ENCODE measurements at places on chromosomes 12 and 14. TPM values are rescaled to one million over a fixed set of nuclear protein-coding genes. Genes with fewer than 3 reads are reported as not detected.

Gene SYNE3
- 6.0 TPM for total RNA-seq

Gene FAM177A1
- 41.2 TPM for total RNA-seq

Gene ZFHX2
- total RNA-seq = not detected

Gene KRT72
- not detected for total RNA-seq

Gene SIX1
- 7.7 TPM for total RNA-seq

Gene ZNF10
- total RNA-seq = 1.6 TPM

Gene EID3
- total RNA-seq = 0.72 TPM

Gene FCF1
- total RNA-seq = 29.9 TPM

Gene ABCC9
- under 0.01 TPM for total RNA-seq

GRCh38 chr12:4908684-4909409 is 858 bp upstream of the KCNA1 start:
- DNase-seq = no peak

DNA sequence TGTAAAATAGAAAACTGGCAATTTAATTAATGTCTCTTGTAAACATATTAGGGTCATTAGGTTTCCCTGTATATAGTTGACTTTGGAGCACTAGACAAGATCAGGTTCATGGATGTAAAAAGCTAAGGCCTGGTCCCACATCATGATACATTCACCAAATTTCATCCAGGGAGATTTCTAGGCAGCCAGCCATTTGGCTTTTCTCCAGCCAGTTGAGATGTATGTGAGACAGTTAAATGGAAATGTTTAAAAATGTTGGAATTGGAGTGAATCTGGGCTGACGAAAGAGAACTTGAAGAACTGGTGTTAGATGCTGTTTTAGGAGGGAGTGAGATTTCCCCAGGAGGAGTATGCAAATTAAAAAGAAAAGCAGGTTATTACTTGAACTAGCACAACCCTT is 41.8 kb upstream of the CLEC14A start:
- no peak for DNase-seq

- no peak for DNase-seq
These were observed 2.0 kb upstream of the PIGH start for GRCh38 chr14:67602076-67602475.

- peak; percentile 10 for DNase-seq
These were observed 71.9 kb upstream of the TCL1B start for GRCh38 chr14:95614349-95614748.

DNA sequence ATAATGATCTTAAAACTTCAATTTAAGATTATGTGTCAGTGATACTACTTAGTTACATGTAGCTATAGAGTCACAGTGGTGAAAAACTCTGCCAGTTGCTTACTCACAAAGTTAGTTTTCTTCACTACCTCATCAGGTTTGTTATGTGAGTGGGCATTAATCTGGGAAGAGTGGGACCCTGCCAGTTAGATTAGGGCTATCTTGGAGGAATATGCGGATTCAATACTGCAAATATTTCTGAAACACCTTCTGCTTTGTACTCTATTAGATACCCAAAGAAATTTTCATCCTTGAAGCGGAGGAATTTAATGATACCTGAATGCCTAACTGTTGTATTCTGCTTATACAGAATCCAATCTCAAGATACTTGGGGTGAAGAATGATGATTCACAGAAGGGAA is 25.1 kb downstream of the ZNF268 start:
- no peak for DNase-seq

GRCh38 chr14:75566321-75566720 is 12.1 kb upstream of the FLVCR2 start:
- peak; percentile 20 for DNase-seq

DNA sequence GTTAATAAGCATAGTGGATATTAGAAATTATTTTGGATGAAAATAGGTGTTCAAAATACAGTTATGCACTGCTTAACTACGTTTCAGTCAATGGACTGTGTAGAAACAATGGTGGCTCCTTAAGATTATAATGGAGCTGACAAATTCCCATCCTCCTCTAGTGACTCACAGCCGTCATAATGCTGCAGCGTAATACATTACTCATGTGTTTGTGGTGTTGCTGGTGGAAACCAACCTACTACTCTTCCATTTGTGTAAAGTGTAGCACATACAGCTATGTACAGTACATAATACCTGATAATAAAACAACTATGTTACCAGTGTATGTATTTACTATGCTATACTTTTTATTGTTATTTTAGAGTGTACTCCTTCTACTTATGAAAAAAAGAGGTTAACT is 111.2 kb upstream of the TMCC3 start:
- DNase-seq = peak; percentile 85

DNA sequence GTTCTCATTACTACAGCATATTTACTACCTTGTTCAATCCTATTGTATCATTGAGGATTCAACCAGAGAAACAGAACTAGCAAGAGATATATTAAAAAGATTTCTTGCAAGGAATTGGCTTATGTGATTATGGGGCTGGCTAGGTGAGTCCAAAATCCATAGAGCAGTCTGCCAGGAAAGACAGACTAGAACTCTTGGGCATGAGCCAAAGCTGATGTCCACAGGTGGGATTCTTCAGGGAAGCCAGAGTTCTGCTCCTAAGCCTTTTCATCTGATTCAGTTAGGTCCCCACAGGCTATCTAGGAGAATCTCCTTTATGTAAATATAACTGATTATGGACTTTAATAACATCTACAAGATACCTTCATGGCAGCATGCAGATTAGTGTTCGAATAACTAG is 26.0 kb downstream of the PELI2 start:
- no peak for DNase-seq

GRCh38 chr12:54160089-54160488 is 28.7 kb downstream of the SMUG1 start:
- DNase-seq = no peak

DNA sequence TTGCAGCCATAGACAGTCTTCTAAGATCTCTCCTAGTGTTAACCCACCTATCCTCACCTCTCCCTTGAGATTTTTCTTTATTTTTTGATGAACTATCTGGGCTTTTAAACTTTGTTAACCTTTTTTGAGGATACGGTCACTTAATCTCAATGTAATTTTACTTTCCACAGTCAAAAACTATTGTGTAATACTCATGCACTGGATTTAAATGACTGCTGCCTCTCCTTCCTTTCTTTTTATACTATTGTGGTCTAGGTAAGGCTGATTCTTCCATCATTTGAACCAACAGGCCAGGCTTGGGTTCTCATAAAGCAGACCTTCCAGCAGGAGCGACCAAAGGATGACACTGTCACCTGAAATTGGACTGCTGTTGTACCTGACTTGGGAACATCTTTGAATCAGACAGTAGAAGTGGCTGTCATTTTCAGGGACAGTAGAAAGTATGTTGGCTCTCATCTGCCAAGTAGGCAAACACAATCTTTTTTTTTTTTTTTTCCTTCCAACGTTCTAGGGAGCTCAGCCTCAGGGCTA is 689 bp upstream of the PDE3A start:
- DNase-seq = no peak

GRCh38 chr12:94875525-94875924 is 128.0 kb downstream of the NDUFA12 start:
- no peak for DNase-seq

DNA sequence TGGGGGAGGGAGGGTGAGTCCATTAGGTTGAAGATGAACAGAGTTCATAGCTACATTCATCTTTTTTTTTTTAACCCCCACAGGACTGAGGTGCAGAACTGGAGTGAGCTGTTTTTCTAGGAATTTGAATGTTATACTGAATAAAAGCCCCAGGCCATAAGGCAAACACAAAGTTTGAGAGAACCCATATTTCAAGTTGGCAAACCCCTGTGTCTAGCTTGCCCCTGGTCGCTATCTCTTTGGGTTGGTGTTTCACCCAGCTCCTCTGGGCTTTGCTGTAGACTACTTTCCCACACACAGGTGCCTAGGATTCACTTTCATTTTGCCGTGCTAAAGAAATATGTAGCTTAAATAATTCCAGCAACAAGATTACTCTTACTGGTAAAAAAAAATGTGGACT is 5.2 kb upstream of the LMO3 start:
- DNase-seq = no peak

GRCh38 chr14:95291859-95292542 is 27.7 kb downstream of the CLMN start:
- peak; percentile 61 for DNase-seq

GRCh38 chr14:72663956-72664650 is 229.8 kb downstream of the DPF3 start:
- DNase-seq = peak; percentile 46

DNA sequence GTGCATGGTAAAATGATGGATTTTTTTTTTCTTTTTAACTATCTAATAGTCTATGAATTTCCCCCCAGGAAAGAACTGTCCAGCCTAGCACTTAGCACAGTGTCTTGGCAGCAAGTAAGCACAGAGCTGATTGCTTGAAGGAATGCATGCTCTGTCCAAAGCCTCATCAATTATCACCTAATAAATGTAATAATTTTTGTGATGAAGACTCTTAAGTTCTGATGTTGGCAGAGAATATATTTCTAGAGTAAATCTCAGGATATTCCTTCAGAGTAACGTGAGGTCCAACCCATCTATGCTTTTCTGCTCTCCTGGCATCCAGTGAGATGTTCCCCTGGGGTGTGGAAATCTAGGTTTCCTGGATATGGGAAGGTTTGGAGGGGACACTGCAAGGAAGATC is 152.4 kb downstream of the TMX1 start:
- no peak for DNase-seq

DNA sequence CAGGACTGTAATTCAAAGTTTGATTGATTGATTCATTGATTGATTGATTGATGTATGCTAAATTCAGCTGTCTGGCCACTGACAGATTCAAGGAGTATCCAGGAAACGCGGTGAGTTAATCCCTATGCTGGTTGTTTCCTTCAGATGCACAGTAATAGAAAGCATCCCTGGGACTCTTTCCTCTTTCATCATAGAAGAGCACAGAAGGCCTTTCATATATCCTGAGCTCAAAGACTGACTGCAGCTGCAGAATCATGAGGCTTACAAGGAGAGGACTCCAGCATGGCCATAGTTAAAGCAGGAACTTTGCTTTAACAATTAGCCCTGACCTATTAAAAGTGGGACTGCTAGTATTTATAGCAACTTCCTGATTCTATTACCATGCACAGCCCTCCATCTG is 187.7 kb upstream of the TMTC1 start:
- DNase-seq = no peak

DNA sequence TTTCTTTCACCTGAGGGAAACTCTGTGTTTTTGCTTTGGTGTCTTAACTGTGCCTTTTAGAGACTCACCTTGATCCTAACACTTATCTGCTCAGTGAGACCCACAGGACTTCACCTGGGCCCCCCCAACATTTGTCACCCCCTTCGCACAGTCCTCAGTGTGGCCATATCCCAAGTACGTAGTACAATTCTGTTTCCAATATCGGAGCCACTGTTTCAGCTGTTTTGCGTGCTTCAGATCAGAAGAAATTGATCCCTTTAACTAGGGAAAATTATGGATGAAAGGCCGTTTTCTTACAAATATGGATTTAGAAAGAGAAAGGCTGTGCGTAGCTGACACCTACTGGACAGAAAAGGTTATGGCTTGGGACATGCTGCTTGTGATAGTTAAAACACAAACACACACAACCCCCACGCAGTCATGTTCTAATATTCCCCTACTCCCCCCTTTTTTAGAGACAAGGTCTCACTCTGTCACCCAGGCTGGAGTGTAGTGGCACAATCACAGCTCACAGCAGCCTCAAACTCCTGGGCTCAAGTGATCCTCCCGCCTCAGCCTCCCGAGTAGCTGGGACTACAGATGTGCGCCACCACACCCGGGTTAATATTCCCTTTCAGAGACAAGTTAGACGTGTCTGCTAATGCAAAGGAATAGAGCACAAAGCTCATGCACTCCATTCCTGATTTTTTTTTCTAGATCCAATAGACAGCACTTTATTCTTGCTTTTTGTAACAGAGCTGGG is 3.6 kb upstream of the SLC7A8 start:
- peak; percentile 50 for DNase-seq

DNA sequence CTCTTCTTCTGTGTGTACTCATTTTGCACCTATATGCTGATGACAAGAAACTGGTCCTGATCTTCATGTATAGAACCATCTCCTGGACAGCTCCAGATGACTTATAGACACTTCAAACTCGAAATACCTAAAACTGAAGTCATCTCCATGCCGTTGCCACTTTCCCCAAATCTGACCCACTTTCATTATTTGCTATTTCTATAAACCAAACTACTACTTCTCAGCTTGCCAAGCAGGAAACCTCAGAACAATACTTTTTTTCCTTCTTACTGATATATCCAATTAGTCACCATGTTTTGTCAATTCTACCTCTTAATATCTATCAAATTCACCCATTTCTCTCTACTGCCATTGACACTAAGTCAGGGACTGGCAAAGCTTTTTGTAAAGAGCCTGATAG is 14.8 kb downstream of the SGPP1 start:
- DNase-seq = no peak

GRCh38 chr12:57129889-57130288 is 1.6 kb downstream of the LRP1 start:
- DNase-seq = no peak

DNA sequence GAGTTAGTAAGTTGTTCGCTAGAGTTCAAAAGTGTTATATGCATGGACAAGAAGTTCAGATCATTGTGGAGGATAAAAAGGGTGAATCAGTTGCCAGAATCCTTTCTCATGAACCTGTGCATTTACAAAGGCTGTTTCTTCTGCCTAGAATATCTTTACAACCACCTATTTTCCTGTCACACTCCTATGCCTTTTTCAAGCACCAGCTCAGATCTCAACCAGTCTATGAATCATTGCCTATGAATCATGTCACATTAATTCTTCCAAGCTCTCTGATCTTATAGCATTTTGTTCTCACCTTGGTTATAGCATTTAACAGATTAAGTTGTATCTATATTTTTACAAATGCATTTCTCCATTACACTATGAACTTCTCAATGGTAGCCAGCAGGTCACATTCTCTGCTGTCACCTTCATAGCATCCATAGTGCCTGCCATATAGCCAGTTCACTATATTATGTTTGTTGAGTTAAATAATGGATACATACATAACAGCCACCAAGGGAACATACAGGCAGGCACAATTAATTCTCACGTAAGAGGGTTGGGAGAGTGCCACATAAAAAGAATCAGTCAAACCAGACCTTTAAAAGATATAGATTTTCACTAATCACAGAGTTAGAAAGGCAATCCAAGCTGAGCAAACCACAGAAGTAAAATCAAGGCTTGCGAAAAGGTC is 573.0 kb downstream of the FOXG1 start:
- DNase-seq = peak; percentile 1

DNA sequence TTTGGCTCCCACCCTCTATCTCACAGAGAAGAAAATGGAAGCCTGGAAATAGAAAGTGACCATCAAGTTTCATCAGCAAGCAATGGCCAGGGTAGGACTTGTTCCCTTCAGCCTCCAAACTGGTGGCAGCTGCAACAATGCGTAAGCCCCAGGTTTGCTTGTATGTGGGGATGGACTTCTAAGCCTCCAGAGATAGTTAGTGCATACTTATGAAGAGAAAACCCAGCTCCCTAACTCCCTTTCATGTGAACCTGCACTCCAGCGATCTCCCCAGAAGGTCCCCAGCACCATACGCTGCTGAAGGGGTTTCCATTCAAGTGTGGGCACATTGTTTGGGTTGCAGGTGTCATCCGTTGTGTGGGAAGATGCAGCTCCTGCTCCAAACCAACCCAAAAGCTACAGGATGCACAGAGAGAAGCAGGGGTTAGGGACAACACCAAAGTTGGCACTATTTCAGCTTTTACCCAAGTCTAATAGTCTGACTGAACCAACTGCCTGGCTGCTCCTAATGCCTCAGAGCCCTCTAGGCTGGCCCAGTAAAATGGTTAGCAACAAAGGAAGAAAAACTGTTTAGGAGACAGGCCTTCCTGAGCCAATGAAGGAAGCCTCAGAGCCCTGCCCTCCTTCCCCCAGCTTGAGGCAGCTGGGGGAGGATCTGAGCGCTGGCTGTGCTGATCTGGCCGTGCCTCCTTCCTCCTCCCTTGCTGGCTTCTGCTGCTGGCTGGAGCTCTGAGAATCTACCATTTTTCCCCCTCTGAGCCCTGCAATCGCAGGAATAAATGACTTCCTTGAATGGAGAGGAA is 12.3 kb downstream of the ZFP36L1 start:
- DNase-seq = peak; percentile 82

All from RPMI7951 (cell line).